ENCODE measurements at places on chromosomes 7 and 10. TPM values are rescaled to one million over a fixed set of nuclear protein-coding genes. Genes with fewer than 3 reads are reported as not detected.

The ACTR3C gene
- total RNA-seq = 0.39 TPM

The DKK1 gene
- total RNA-seq = 5.9 TPM

The GRM3 gene
- total RNA-seq = not detected

The RNF148 gene
- not detected for total RNA-seq

The MEST gene
- 44.7 TPM for total RNA-seq

The CYP2W1 gene
- total RNA-seq = not detected

The SDK1 gene
- total RNA-seq = 4.9 TPM

The TLL2 gene
- 0.26 TPM for total RNA-seq

The SPAG6 gene
- not detected for total RNA-seq

The NFKB2 gene
- 52.1 TPM for total RNA-seq

The PSMA2 gene
- 110 TPM for total RNA-seq

The CPXM2 gene
- total RNA-seq = 1.8 TPM

All from epithelial cell of alveolus of lung (primary cell).